Right renal cortex interstitium (tissue), 3 donors: ENCODE measurements at places on chromosomes 2 and 18.
A peak's percentile ranks its signal among the peaks of the same experiment; 100 is the strongest.

DNA sequence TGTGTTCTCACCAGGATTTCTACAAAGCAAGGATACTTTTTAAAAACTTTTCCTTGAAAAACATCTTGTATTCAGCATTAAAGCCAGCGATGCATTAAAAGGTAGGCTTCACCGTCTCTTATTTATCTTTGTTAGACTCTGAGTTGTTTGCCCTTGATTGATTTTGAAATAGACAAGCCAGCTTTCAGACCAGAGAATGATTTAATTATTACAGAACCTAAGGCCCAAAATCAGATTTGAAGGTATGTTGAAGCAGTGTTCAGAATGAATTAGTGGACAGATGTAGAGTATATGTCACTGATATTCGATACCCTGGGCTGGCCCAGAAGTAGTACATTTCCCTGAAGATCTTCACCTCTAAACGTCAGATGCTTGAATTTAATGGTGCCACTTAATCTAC lies 136.4 kb downstream of the THSD7B start:
- no peak for DNase-seq

DNA sequence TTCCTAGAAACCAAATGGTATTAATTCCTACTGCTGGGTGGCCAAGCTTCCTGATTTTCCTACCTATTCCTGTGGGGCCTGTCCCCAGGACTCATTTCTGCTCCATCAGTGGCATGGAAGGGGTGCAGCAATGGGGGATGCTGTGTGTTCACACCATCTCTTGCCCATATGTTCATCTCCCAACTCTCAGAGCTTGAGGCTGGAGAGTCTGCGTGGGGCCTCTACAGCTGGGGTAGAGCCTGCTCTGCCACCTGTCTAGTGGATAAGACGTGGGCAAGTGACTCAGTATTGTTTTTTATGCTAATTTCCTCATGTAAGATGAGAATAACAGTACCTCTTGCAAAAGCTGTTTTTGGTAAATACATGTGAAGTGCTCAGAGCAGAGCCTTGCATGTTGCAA lies 149.8 kb downstream of the ACTR3 start:
- DNase-seq = no peak

GRCh38 chr2:202261531-202261930 lies 4.0 kb upstream of the NOP58 start:
- DNase-seq = no peak

DNA sequence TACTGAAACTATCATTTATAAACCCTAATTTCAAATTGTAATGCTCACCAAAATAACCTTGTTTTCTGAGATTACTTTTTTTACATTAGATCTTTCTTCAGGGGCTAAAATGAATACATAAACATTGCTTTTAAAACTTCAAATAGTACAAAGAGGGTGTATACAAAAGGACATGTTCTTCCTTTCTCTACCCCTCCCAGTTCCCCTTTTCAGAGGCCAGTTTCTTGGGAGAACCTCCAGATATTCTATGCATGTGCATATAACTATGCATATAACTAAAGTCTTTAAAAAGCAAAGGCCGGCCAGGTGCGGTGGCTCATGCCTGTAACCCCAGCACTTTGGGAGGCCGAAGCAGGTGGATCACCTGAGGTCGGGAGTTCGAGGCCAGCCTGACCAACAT lies 10.6 kb upstream of the FAM117B start:
- DNase-seq = no peak

- DNase-seq = no peak
These were observed 93.6 kb downstream of the ASAP2 start for GRCh38 chr2:9300214-9300613.

DNA sequence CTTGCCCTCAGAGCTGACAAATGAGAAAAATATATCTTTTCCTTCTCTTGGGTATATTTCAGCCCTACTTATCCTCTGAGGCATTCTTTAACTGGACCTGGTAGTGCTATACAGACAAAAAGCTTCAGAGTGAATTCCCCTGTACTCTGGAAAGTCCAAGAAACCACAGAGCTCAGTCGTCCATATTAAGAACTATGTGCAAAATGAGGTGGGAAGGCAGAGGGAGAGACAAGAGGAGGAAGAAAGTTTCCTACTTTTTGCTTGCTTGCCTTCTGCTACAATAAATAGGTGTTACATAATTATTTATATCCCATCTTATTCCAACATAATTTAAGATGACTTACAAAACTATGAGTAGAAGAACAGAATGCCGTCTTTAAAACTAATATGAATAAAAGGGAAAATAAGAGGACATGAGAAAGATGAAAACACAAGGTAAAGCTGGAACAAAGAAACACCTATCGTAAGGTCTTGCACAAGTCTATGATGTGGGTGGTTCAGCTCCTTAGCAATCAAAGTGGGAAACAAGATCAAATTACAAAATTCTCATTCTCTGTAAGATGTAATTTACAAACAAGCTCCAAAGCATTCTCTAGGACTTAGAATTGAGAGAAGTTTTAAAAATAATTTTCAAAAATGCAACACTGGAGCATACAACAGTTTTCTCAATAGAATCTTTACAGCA lies 97.9 kb downstream of the BAZ2B start:
- DNase-seq = no peak

DNA sequence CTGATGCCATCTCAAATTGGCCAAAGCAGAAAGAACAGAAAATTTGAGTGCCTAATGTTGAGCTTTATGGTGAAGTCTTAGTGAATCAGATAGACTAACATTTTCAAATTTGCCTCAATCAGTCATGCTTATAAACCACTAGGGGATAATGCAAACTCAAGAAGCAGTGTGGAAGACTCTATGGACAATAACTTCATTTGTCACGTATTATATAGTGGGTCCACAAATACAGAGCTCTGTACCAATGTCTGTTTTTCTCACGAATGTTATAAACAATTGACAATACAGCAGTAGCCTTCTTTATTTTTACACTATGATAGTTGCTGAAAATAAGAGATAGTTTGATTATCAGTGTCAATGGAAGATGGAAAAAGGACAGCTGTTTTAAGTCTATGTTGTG lies 190.8 kb upstream of the SLC8A1 start:
- no peak for DNase-seq

DNA sequence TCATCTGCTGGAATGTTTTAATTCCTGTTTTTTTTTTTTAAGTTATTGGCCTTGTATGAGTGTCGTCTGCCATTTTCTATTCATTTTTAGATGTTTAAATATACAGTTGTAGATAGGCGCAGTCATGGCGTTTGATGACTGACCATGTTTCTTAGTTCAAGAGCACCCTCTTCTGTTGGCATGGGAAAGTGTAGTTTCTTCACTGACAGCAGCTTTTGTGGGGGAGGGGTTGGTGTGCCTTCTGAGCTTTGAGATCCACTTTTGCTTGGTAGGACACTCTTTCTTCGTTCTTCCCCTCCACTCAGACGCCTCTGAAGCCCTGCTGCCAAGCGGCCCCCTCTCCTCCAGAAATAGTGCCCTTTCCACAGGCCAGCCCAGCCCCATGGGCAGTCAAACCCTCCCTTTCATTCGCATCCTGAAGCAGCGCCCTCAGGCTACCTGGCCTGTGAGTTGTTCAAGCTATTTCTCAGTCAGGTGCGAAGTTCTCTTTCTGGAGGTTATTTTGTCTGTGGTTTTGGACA lies 492.0 kb downstream of the TNS1 start:
- DNase-seq = peak; percentile 70

DNA sequence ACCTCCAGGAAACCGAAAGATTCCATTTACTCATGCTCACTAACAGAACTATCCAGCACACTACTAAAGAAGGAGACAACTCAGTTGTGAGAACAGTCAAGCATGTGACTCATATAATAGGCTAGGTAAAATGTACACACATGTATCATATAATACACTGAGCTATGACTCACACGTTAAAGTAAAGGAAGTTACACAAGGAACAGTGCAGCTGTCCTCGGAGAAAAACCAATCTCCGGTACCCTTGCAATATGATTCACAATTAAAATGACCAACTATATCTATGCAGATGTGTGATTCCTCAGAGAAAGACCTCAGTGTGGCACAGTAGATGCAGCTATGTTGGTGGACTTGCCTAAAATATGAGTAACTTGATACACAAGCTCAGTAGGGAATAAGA lies 76.5 kb downstream of the STRN start:
- no peak for DNase-seq

DNA sequence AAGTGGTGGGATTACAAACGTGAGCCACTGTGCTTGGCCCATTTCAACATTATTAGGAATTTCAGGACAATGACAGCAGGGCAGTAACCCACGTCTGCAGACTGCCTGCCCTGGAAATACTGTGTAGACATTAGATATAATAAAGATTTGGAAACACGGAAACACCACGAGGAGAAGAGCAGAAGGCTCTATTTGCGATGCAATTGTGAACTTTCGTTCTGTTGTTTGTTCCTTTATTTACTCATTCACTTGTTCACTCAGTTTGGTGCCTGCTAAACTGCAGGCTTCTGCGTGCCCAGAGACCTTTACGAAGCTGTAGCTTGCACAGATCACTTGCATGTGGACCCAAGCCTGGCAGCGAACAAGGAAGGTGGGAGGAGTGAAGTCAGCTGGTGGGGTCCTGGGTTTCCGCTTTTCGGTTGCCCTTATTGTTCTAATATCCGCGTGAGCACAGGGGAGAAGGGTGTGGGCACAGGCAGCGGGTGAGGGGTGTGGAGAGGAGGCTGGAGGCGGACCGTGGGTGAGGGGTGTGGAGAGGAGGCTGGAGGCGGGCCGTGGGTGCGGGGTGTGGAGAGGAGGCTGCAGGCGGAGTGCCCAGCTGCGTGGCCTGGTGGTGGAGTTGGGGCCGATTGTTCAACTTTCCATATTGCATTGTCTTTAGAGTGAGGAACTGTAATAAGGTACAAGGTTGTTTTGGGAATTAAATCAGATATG lies 3.4 kb downstream of the COLEC11 start:
- no peak for DNase-seq

DNA sequence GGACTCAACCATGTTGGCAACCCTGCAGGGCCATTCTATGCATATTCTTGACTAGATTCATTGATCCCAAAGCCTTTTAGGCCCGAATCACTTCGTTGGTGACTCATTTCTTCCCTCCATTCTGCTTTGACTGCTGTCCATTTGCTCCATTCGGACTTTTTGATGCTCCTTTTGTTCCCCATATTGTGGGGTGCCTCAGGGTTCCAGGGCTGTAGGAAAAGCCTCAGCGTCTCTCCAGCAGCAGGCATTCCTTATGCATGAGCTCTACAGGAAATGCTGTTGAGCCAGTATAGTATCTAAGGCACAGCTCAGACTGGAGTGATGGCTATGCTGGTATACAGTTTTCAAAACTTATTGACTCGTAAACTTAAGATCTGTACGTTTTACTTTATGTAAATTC lies 292.6 kb downstream of the PRKCE start:
- no peak for DNase-seq

DNA sequence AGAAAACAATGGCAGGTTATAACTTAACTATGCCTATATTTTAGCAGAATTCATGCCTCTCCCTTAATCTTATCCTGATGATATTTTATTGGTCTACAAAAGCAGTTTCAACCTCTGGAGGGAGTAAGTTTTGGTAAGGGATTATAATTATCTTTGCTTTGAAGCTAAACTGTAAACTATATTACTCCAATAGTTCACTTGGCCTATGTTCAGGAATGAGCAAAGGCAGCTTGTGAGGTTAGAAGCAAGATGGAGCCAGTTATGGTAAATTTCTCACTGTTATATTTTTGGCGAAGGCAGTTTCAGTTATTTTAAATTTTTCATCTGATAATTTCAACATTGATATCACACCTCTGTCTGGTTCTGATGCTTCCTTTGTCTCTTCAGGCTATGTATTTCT lies 192.5 kb upstream of the RGPD4 start:
- DNase-seq = no peak
